Right cardiac atrium (tissue), 5 donors: ENCODE measurements at places on chromosomes 2 and 18. TPM values are rescaled to one million over a fixed set of nuclear protein-coding genes. Genes with fewer than 3 reads are reported as not detected.

ACOXL gene
- total RNA-seq = not detected

ADCYAP1 gene
- total RNA-seq = 0.40 TPM

SERPINB3 gene
- total RNA-seq = not detected

TFCP2L1 gene
- 0.33 TPM for total RNA-seq

DNA sequence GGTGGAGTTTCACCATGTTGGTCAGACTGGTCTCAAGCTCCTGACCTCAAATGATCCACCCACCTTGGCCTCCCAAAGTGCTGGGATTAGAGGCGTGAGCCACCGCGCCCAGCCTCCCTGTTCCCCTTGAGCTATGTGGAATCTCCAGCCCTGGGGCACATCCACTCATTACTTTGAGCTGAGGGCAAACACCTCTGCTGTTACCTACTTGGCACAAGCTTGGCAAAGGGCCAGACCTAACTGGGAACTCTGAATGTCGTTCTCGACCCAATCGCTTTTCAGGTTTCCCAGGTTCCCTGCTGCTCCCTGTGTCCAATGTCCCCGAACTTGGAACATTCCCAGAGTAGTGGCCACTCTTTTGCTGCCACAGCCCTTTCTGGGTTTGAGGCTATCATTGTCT is 40.6 kb downstream of the CHST10 start:
- DNase-seq = no peak

GRCh38 chr2:109196081-109196875 is 67.3 kb downstream of the SH3RF3 start:
- no peak for DNase-seq

DNA sequence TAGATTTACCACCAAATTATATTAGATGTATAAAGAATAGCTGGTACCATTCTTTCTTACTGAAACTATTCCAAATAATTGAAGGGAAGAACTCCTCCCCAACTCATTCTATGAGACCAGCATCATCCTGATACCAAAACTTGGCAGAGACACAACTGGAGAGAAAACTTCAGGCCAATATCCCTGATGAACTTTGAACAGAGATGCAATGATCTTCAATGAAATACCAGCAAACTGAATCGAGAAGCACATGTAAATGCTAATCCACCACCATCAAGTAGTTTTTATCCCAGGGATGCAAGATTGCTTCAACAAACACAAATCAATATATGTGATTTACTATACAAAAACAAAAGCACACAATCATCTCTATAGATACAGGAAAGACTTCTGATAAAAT is 329.8 kb downstream of the RDH14 start:
- no peak for DNase-seq

DNA sequence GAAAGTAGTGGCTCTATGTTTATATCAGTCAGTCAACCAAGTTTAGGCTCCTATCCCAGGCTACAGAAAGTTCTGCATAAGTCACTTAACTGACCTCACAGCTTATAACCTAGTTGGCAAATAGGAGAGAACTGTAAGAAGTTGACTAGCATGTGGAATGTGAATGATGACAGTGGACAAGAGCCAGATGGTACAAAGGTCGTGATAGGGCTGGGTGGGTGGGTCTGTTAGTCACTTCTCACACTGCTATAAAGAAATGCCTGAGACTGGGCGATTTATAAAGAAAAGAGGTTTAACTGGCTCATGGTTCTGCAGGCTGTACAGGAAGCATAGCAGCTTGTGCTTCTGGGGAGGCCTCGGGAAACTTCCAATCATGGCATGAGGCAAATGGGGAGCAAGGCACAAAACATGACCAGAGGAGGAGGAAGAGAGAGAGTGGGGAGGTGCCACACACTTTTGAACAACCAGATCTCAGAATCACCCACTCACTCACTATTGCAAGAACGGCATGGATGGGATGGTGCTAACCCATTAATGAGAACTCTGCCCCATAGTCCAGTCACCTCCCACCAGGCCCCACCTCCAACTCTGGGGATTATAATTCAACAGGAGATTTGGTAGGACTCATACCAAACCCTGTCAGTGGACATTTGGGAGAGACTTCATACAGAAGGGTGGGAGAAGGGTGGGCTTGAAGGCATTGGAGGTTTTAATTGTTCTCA is 68.8 kb downstream of the LTBP1 start:
- DNase-seq = no peak

- DNase-seq = no peak
These were observed 206.5 kb upstream of the SH3BP4 start for GRCh38 chr2:234745347-234745746.

DNA sequence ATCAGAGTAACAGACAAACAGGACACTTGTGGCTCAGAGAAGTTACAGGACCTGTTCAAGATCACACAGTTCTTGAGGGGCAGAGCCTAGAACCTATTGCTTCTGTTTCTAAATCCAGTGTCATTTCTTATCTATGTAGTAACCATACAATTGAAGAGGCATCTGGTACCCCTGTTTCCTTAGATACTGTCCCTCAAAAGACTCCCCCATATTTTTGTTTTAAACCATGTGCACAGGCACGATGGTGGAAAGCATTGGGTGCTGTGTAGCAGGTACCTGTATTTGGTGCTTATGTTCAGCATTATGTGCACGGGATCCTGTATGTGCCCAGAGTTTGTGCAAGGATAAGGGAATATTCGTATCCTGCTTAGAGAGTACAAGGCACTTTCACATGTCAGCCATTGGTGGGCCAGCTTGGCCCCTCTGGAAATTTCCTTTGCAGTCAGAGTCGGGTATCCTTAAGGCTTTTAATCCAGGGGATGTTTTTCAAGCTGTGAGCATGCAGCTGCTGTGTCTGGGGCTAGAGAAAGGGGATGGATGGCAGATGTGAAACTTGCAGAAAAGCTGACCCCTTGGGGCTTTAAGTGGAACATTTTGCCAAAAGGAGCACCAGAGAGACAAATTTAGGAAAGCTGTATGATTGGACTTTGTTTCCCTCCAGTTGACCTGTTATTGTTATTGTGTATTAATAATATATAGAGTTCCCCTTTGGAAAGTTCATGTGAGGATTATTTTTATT is 2.1 kb downstream of the LBH start:
- no peak for DNase-seq
